Fibroblast of gingiva (primary cell): ENCODE measurements at places on chromosomes 6 and 20.
A peak's percentile ranks its signal among the peaks of the same experiment; 100 is the strongest.

DNA sequence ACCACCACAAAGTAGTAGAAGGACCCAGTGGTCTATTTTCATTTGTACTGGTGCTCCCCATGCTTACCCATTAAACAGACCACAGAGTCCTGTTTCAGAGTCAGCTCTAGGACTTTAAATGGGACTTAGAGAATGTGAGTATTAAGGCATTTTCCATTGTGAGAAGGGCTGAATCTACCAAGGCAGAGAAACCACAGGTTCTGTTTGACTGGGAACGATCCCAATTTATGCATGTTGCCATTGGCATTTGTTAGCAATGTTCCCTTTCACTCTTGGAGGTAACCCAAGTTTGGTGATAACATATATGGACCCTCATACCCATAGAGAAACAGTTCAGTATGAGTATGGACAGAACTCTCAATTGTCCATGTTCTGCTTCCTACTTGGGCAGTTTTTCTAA lies 672.8 kb downstream of the KIF16B start:
- peak; percentile 3 for DNase-seq

- peak; percentile 96 for DNase-seq
These were observed 828 bp upstream of the DSTN start for GRCh38 chr20:17568972-17569521.

DNA sequence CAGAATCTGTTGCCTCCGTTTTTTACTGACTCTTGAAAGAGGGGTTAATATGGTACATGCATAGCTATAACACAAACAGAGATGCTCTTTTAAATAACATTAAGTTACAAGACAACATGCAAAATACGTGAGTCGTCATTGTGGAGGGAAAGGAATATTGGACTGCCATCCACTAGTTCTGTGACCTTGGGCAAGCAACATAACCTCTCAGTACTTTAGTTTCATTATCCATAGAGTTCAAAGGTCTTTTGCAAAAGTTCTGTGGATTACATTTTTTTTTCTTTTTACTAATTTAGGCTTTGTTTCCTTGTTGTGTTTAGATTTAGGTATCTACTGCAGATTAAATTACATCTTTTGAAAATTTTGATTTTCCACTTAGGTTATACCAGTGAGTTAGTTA lies 70.5 kb downstream of the MACROD2 start:
- DNase-seq: no peak

DNA sequence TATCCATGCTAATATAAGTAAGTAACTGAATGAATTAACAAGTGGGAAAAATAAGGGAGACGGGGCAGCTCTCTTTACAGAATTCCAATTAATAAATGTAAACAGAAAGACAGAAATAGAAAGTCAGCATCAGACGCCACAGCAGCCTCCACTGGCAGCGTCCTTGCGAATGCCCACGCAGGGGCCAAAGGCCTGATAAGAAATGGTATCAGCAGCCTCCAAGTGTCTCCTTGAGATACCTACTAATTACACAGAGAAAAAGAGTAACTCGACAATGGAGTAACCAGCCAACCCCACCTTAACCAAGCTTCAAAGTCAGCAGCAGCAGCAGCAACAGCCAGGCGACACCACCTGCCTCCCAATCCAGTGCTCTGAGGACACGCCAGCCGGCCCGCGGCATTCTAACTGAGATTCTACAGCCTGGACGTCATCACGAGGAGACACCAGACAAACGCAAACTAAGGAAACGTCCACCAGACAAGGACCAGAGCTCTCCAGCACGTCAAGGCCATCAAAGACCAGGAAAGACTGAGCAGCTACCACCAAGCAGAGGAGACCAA lies 78.8 kb downstream of the TAF4 start:
- DNase-seq: no peak

GRCh38 chr6:107743311-107743710 lies 80.8 kb downstream of the SCML4 start:
- DNase-seq: no peak

- DNase-seq: peak; percentile 52
These were observed 878 bp downstream of the HLA-C start for GRCh38 chr6:31270788-31271640.

GRCh38 chr20:6265204-6265904 lies 142.5 kb upstream of the FERMT1 start:
- peak; percentile 70 for DNase-seq

GRCh38 chr6:100078509-100078908 lies 84.5 kb upstream of the MCHR2 start:
- DNase-seq: no peak

- DNase-seq: peak; percentile 81
These were observed 138.4 kb upstream of the TENT5A start for GRCh38 chr6:81890846-81891245.

DNA sequence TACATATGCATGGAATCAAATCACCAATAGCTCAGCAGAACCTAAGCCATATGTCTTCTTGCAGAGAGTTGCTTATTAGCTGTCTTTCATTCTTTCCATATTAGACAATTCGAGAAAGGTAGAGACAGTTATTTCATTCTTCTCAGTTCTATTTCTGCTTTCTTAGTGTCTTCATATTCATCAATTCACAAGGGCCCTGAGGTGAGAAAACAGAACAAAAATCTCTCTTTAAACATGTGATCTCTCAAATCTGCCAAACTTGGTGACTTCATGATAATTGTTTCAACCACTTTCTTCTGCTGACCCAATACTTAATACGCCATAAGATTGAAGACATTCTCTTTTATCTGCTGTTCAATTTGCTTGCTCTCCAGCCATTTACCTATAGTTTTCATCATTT lies 229.7 kb upstream of the MARCKS start:
- DNase-seq: no peak

DNA sequence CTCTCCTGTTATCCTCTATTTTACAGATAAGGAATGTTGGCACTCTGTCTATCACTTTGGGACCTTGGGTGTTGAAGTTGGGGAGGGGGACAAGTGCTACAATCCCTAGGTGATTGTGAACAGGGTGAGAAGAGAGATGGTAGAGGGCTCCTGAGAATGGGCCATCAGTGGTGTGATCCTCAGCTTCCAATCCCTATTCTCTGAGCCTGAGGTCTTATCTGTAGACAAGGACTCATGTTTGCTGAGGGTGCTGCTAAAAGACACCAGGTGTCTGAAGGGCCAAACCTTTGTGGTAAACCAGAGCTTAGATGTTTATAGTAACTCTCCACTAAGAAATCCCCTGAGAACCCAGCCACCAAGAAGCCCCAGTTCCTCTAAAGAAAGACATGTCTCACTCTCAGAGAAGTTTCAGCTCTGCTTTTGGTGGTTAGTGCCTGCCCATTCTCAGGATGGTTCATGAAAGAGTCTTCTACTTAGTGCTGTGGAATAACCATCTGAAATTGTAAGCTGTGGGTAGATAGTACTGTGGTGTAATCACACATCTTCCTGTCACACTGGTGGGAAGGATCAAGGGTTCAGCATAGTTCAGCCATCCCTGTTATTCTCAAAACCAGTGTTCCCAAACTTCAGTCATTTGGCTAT lies 58.2 kb upstream of the IL20RA start:
- no peak for DNase-seq

GRCh38 chr6:21132856-21133838 lies 460.4 kb upstream of the SOX4 start:
- no peak for DNase-seq

GRCh38 chr6:16216501-16217155 lies 21.8 kb upstream of the GMPR start:
- DNase-seq: no peak

DNA sequence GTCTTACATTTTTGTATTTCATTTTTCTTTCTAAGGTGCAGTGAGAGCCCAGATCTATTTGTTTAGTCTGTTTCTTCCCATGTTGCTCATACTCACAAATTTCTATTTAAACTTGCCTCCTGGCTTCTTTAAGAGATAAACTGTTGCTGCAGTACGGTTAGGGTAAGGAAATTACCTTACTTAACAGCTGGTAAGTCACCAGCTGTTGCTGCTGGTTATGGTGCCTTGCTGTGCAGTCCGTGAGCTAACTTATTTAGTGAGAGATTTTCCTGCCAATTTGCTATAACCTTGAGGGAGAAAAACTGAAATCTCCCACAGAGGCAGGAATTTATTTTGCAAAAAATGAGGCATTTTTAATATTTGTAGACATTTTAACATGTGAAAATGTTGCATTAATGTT lies 261.0 kb downstream of the UST start:
- no peak for DNase-seq

DNA sequence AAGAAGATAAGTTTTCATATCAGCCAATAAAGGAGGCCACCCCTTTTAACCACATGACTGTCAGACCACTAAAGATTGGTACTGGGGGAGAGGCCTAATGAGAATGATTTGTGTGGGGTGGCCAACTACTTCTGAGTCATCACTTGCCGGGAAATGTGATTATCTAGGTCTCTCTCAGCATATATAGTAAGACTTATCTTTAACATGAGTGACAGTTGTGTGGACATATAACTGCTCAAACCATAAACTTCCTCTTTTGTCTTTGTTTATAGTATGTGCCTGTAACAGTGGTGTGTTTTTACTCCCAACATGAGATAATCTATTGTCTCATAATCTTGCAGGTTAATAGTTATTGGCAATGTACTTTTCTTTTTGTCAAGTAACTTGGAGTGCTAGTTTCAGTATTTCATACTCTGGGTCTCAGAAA lies 312.4 kb downstream of the CDKAL1 start:
- DNase-seq: no peak

DNA sequence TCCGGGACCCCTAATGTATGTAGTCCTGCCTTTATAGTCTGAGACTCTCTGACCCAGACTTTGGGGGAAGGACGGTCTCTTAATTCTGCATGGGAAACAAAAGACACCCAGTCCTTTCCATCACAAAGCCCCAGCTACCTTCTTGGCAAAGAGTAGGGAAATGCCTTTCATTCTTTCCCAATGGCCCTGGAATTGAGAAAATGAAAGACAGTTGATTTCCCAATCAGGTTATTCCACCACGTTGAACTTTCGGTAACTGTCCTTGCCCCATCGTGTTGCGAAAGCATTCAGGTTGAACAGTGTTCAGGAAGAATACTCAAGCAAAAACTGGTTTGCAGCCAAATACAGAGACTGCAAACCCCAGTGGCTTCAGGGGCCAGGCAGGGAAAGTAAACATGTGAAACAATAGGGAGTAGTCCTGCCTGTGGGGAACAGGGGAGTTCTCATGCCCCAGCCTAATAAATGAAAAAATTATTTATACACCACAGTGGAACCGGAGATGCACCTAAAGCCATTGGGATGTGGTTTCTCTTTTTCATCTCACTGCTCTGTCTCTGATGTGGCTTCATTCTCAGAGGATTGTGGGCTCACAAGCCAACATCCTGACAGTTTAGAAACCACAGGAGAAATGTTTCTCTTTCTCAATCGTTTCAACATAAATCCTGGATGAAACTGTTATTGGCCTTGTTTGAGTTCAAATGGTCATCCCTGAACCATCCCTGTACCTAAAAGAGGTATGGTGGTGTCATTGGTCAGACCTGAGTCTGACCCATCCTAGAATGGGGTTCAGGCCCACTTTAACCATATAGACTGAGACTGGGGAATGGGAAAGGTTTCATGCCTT lies 44.2 kb upstream of the SLC9A8 start:
- DNase-seq: peak; percentile 95

- DNase-seq: peak; percentile 71
These were observed 268.6 kb downstream of the ERMARD start for GRCh38 chr6:170019818-170020583.

DNA sequence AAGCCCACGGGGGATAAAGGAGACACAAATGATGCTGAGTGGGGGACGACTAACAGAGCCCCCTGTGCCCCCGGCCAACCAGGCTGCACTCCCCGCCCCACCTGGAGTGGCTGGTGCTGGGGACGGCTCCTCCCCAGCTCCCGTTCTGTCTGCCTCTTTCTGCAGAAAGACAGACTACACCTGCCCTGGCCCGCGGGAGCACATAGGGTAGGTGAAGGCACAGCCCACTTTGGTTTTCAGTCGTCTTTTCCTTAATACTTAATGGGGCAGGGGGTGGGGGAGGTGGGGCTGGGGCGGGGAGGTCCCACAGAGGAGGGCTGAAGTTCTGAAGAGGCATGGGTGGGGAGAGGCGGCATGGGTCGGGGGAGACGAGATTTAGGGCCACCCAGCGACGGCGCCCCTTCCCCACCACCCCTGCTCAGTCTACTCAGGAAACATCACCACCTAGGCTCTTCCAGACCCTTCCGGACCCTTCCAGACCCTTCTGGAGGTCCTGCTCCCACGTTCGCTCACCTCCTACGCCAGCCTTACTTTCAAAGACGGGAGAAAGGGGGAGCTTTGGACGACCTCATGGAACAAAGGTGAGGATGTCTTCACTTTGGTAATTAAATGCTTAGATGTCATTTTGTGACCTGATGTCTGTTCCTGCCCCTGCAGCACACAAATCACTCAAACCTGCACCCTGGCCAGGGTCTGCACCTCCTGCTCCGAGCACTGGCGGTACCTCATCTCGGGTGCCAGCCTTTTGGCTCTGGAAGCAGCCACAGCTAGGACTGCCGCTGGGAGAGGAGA lies 21.2 kb upstream of the FRMD1 start:
- no peak for DNase-seq

DNA sequence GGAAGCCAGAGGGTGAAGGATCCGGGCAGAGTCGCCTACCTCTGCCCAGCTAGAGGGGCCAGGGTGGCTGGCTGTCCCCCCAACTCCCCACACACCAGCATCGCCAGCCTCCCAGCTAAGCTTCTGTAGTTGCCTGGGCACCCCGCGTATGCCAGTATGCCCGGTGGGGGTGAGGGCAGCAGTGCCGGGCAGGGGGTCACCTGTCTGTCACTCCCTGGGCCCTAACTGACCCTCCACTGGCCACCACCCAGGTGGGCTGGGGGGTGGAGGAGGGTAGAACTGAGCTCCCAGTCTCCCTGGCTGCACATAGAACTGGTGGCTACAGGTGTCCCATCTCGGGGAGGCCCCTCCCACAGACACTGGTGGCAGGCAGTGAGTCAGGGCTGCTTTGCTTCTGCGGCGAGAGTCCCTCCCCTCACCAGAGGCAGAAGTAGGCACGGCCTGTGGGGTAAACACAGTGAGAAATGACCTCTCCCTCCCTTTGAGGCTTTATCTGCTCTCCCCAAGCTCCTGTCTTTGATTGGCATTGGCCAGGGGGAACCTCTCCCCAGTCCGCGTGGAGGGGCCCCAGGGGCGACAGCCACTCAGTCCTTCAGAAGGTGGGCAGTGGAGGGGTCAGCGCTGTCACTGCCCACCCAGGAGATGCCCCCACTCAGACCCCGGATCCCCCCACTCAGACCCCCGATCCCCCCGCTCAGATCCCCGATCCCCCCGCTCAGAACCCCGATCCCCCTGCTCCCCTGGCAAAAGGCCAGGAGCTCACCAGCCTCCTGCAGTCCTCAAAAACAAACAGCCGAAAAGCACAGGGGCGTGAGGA lies 2.5 kb downstream of the NTSR1 start:
- DNase-seq: no peak

GRCh38 chr6:170093276-170093657 lies 197.6 kb downstream of the DLL1 start:
- DNase-seq: no peak
